ENCODE measurements at places on chromosomes 2 and 18.

DNA sequence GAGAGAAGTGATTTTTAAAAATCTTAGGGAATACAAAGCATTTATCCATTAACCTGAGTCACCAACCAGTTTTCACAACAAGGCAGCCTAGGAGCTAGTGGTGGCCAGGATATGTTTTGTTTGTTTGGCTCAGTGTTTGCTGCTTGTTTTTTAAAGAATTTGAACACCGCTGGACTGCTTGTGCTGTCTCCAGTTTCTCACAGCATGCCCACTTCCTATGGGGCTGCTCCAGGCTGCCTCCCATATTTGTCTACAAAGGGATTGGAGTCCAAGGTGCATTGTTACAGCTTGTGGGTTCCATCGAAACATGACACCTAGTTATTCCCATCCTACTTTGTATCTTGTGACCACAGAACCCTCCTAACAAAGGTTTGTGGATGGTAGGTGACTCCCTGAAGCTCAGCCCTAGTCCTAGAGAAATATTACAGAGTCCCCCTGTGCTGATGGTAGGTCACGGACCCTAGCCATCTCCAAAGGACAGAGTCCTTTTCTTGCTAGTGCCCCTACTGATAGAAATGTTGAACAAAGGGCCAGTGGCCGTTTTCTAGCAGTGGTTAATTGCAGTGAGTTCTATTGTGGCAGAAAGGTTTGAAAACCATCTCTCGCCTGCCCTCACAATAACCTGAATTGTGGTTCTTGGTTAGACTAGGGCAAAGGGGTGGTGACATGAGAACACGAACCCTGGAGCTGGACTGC is 23.2 kb downstream of the GPR39 start:
- no peak overlapping the region for H3K27ac ChIP-seq
- no peaks in the 10 kb centered on the region for H3K27me3 ChIP-seq
- DNase-seq = no peak
- no peak overlapping the region for H3K4me3 ChIP-seq

DNA sequence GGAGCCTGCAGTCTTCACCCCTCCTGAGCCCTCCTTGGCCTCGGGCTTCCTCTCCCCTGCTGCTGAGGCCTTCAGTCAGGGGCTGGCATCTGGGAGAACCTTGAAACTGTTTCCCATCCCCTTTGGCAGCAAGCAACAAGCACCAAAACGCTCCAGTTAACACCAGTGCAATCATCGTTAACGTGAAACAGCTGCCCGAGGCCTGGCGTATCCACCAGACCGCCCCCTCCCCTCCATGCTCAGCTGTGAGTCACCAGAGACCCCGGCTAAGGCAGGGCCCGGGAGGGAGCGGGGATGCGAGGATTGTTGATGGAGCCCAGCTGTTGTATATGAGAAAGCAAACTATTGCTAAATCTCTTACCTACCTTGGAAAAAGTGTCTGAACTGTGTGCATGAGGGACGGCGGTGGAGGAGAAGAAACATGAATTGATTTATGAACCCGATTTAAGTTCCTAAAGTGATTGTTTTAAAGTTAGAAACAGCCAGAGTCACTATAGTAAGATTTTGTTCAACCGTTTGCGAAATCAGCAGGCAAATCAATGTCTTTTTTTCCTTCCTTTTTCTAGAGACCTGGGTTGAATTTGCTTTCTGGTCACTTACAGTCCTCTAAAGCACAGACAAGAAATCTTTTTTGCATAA is 5.2 kb downstream of the ZFP36L2 start:
- peaks cover 32% of the 10 kb centered on the region for H3K4me1 ChIP-seq
- H3K36me3 ChIP-seq = peaks cover 46% of the 10 kb centered on the region
- DNase-seq = peak; percentile 53
- no peaks in the 10 kb centered on the region for H3K27me3 ChIP-seq
- H3K4me3 ChIP-seq = peak overlapping the region; percentile 99
- H3K27ac ChIP-seq = peak overlapping the region; percentile 97

DNA sequence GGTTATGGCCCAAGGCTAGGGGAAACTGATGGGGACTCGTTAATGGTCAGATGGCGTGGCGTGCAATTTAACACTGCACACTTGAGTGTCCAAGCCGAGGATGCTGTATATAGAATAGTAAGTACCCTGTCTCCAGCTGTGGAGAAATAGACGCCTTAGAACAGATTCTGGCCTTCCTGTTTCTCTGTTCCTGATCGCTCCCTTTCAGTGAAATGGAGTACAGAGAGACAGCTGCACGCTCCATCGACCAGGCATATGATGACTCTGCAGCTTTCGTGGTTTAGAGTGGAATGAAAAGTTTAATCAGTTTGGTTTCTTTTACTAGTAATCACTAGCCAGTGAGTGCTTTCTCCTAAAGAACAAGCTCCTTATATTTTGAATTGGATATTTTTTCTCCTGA is 213.4 kb downstream of the NEDD4L start:
- H3K36me3 ChIP-seq = no peaks in the 10 kb centered on the region
- no peaks in the 10 kb centered on the region for H3K4me1 ChIP-seq
- H3K27me3 ChIP-seq = no peaks in the 10 kb centered on the region
- H3K4me3 ChIP-seq = no peak overlapping the region

DNA sequence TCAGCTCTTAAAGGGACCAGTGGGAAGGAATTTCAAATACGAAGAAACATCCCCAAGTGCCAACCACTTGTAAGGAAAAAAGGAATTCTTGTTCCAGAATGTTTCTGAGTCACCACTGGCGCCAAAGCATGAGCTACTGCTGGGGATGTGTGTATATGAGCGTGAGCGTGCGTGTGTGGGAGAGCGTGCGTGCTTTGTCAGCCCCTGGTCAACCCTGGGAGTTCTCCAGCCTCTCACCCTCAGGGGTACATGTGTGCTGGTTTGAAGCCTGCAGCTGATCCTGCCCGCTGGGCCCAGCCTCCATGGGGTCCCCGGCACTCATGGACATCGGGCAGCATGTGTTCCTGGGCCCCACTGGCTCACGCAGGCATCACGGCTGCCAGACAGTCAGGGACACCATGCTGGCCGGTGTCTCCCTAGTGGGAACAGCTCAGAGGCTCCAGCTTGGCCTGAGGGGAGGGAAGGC is 17.1 kb downstream of the HS6ST1 start:
- no peak for DNase-seq
- H3K27ac ChIP-seq = no peak overlapping the region
- H3K36me3 ChIP-seq = no peaks in the 10 kb centered on the region

- no peak for DNase-seq
- H3K4me1 ChIP-seq = peaks cover 22% of the 10 kb centered on the region
- H3K36me3 ChIP-seq = no peaks in the 10 kb centered on the region
- no peak overlapping the region for H3K4me3 ChIP-seq
- H3K27me3 ChIP-seq = peaks cover 92% of the 10 kb centered on the region
Measured at GRCh38 chr2:199465390-199465789, 7.7 kb upstream of the SATB2 start.

GRCh38 chr2:37156857-37157714 is at the start of gene EIF2AK2:
Gene EIF2AK2 (minus strand): TSS chr2:37156980. CDS start chr2:37147806, 9,174 bp downstream.
- DNase-seq = peak; percentile 86
- H3K4me1 ChIP-seq = peaks cover 22% of the 10 kb centered on the region
- H3K27me3 ChIP-seq = no peaks in the 10 kb centered on the region
- H3K4me3 ChIP-seq = peak within 1 kb of the TSS; percentile 90

DNA sequence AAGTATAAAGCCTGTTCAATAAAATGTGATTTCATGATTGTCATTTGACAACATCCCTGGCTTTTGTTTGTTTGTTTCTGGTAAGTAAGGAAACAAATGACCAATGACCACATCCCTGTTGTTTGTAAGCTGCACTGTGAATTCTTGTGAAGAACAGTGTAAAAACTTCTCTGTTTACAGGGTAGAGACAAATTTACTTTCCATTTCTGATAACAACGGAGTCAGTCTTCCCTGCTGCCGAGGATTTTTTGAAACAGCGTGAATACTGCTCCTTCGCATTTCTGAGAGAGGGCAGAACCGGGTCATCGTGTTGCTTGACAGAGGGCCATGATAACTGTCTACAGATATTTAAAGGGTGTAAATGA is 38.4 kb upstream of the CTAGE1 start:
- H3K4me3 ChIP-seq = no peak overlapping the region
- DNase-seq = no peak
- no peaks in the 10 kb centered on the region for H3K4me1 ChIP-seq
- H3K27ac ChIP-seq = no peak overlapping the region

GRCh38 chr2:146131048-146131447 is 1611.1 kb upstream of the ZEB2 start:
- H3K4me1 ChIP-seq = no peaks in the 10 kb centered on the region
- DNase-seq = no peak
- H3K27ac ChIP-seq = no peak overlapping the region
- H3K27me3 ChIP-seq = no peaks in the 10 kb centered on the region

DNA sequence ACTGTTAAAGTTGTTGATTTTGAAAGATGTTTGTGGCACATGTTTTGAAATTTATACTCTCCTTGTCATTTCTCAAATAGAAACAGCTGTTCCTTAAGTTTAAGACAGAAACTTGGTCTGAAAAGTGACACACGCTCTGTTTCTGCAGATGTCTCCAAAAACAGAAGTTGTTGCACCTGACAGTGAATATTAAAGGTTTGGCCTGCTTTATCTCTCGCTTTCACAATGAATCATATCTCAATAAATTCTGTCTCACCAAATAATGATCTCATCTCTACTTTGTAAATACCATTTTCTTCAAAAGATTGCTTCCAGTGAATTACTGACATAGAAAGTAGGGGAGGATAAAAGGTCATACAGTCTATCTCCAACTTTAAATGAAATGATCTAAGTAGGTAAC is 294.9 kb upstream of the SYT4 start:
- no peaks in the 10 kb centered on the region for H3K4me1 ChIP-seq
- H3K4me3 ChIP-seq = no peak overlapping the region
- H3K27ac ChIP-seq = no peak overlapping the region
- no peak for DNase-seq

GRCh38 chr2:127182626-127183458 is 37.3 kb downstream of the CYP27C1 start:
- H3K27me3 ChIP-seq = no peaks in the 10 kb centered on the region
- H3K36me3 ChIP-seq = no peaks in the 10 kb centered on the region
- H3K4me3 ChIP-seq = no peak overlapping the region
- DNase-seq = no peak
- H3K4me1 ChIP-seq = no peaks in the 10 kb centered on the region
- H3K27ac ChIP-seq = no peak overlapping the region

DNA sequence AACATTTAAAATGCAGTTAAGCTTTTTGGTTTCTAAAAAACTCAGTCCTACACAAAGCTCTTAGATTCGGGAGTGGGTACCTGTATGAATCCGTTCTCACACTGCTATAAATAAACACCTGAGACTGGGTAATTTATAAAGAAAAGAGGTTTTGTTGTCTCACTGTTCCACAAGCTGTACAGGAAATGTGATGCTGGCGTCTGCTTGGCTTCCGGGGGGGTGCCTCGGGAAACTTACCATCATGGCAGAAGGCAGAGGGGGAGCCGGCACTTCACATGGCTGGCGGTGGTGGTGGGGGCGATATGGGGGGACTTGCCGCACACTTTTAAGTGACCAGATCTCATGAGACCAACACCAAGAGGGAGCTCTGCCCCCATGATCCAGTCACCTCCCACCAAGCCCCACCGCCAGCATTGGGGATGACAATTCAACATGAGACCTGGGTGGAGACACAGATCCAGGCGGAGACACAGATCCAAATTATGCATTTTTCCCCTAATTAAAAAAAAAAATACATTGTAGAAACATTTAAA is 222.5 kb downstream of the GBX2 start:
- H3K4me3 ChIP-seq = no peak overlapping the region
- no peak overlapping the region for H3K27ac ChIP-seq
- no peaks in the 10 kb centered on the region for H3K36me3 ChIP-seq
- H3K4me1 ChIP-seq = no peaks in the 10 kb centered on the region

- no peaks in the 10 kb centered on the region for H3K36me3 ChIP-seq
- no peaks in the 10 kb centered on the region for H3K27me3 ChIP-seq
- no peak overlapping the region for H3K4me3 ChIP-seq
- no peak for DNase-seq
- H3K4me1 ChIP-seq = no peaks in the 10 kb centered on the region
Measured at GRCh38 chr2:10514743-10515142, 66.6 kb upstream of the ODC1 start.

DNA sequence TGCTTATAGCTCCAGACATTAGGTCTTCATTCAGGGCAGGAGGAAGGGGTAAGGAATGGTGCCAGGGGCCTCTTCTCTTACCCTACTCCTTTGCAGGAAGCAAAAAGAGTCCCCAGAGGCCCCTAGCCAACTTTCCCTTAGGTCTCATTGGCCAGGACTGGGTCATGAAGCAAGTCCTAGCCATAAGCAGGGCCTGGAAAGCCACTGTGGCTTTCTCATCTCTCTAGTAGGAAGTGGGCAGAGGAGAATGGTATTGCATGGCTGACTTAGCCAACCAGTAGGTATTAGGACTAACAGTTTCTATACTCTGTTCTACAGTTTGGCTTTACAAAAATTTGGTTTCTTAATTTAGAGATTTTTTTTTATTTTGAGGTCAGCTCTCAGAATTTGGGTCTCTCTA is 4.8 kb downstream of the FAM228A start:
- no peaks in the 10 kb centered on the region for H3K36me3 ChIP-seq
- no peak overlapping the region for H3K27ac ChIP-seq
- no peaks in the 10 kb centered on the region for H3K27me3 ChIP-seq

DNA sequence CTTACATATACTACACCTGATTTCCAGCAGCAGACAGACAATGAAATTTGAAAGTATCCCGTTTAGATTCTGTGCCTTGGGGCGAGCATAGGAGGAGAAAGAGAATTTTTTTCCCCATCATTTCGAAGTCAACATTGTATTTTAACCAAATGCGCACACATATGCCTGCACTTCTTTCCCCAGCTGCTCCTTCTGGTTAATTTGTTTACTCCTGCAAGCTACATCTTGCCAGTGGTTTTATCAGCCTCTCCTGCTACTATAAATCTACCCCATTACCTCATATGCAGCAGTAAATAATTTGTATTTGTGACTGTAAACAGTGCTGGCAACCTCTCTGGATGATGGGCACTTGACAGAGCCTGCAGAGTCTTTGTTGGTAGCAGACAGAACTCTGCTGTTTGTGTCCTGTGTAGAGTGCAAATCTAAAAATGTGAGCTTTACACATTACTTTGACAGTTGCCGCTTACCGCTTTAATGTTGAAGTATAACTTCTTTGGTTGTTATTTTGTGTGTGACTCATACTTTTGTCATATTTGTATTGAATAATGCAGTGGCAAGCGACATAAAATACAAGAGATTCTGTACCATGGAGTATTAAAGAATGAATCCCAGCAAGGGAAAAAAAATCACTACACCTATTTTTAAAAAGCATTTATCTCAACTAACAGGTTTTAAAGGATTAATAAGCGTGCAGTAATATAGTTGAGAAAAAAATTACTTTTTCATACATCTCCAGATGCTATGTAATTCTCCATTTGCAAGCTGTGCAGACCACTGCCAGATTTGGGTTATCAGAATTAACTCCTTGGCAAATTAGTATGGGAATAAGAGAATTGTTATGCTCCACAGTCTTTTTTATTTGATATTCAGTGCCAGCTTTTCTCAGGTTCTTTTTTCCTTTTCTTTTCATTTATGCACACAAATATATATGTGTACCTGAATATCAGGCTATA is 536.8 kb downstream of the XIRP2 start:
- DNase-seq = no peak
- H3K27ac ChIP-seq = no peak overlapping the region
- H3K27me3 ChIP-seq = no peaks in the 10 kb centered on the region
- H3K36me3 ChIP-seq = no peaks in the 10 kb centered on the region
- H3K4me3 ChIP-seq = no peak overlapping the region

GRCh38 chr2:238243496-238244076 is 3.7 kb upstream of the HES6 start:
- H3K27ac ChIP-seq = no peak overlapping the region
- no peak overlapping the region for H3K4me3 ChIP-seq
- H3K4me1 ChIP-seq = peaks cover 5% of the 10 kb centered on the region
- H3K27me3 ChIP-seq = peaks cover 3% of the 10 kb centered on the region
- DNase-seq = no peak

All from CD8-positive, alpha-beta memory T cell (primary cell).